ENCODE measurements at places on chromosomes 2 and 18. TPM values are rescaled to one million over a fixed set of nuclear protein-coding genes. Genes with fewer than 3 reads are reported as not detected.

DNA sequence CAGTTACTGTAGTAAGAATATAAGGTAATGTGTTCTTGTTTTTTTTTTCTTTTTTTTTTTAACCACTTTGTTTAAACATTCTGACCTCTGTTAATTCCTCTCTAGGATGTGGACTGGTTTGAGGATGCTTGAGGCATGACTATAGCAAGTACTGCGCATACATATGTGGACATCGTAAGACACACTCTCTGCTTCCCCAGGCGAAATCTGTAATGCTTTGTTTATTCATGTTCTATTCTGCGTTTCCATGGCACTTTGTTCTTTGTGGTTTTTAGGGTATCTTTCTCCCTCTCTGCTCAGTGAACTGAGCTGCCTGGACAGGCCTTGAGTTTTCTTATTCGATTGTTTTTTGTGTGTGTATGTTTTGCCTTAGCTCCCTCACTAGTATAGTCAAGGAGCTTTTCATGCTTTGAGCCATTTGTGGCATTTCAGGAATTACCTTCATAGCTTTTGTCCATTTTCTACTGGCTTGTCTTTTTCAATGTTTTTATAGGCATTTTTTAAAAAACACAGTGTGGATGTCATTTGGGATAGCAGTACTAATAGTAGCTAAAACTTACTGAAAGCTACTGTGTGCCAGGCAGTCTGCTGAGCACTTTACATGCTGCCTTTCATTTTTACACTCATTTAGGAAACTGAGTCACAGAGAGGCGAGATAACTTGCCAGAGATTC, 1.9 kb upstream of the SH3BP4 start:
- no peak for DNase-seq

DNA sequence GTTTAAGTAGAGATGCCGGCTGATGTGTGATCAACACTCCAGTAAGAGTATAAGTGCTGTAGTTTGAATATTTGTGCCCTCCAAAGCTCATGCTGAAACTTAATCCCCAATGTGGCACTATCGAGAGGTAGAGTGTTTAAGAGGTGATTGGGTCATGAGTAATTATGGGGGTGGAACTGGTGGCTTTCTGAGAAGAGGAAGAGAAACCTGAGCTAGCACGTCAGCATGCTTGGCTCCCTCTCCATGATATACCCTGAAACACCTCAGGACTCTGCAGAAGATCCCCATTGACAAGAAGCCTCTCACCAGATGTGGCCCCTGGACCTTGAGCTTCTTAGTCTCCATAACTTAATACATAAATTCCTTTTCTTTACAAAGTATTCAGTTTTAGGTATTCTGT, 584.8 kb downstream of the TSN start:
- DNase-seq: no peak

DNA sequence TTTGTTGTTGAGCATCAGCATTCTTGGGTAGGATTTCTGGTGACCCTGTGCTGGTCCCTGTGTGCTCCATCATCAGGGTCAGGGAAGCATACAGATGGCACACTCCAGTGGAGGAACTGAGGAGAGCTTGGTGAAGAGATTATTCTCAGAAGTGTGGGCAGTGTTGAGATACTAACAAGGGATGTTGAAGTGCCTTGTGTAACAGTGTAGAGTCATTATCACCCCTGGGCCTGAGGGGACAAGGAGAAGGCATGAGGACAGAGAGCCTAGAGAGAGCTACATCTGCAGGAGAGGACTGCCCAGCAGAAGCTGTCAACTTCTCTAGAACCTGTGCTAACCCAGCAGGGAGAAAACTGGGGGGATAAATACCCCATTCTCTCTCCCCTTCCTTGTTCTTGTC, 189.0 kb downstream of the PLCL1 start:
- DNase-seq: no peak

DNA sequence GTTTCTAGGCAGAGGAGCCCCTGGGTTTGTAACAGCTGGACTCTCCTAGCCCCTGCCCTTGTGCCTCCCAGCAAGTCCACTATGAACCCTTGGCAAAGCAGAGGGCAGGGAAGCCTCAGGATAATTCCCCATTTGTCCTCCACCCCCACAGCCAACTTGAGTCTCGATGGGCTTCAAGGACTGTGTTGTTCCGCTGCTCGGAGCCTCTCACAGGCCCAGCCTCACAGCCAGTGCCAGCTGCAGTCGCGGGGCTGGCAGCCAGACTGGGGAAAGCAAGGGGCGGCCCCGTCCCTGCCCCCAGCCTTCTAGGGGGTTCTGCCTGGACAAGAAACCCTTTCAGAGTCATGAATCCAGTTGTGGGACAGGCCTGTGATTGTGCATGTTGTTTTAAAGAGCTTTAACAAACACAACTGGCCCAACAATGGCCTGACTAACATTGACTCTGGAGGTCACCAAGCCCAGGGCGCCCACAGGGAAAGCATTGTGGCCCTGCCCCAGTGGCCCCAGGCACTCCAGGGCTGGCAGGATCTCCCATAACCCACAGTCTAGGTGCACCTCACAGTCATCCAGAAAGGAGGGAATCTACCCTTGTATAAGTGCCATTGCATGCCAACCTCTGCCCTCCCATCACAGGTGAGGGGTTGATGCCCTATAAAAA, 71.8 kb upstream of the DAPL1 start:
- no peak for DNase-seq

GRCh38 chr18:61749031-61749430, 143.8 kb downstream of the RNF152 start:
- no peak for DNase-seq

DNA sequence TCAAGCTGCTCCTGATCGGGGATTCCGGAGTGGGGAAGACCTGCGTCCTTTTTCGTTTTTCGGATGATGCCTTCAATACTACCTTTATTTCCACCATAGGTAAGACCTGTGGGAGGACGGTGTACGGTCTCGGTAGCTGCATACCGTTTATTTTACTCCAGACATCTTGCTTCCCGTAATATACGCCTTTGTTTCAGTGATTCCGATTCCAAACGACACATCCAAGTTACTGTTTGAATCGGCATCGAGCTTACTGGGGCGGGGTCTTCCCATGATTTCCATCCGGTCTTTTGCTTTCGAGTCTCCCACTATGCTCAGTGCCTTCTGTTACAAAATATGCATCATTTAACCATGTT, 731 bp downstream of the RAB10 start:
- no peak for DNase-seq

The C2orf49 gene
- 14.3 TPM for total RNA-seq

The LOXHD1 gene
- total RNA-seq: 2.4 TPM

The FOXD4L1 gene
- total RNA-seq: not detected

The CFAP221 gene
- 1.2 TPM for total RNA-seq

The TMEM17 gene
- total RNA-seq: 1.2 TPM
